CD4-positive, alpha-beta T cell treated with Interleukin-10 for 1 hour (primary cell): ENCODE measurements at places on chromosomes 7 and 10.

DNA sequence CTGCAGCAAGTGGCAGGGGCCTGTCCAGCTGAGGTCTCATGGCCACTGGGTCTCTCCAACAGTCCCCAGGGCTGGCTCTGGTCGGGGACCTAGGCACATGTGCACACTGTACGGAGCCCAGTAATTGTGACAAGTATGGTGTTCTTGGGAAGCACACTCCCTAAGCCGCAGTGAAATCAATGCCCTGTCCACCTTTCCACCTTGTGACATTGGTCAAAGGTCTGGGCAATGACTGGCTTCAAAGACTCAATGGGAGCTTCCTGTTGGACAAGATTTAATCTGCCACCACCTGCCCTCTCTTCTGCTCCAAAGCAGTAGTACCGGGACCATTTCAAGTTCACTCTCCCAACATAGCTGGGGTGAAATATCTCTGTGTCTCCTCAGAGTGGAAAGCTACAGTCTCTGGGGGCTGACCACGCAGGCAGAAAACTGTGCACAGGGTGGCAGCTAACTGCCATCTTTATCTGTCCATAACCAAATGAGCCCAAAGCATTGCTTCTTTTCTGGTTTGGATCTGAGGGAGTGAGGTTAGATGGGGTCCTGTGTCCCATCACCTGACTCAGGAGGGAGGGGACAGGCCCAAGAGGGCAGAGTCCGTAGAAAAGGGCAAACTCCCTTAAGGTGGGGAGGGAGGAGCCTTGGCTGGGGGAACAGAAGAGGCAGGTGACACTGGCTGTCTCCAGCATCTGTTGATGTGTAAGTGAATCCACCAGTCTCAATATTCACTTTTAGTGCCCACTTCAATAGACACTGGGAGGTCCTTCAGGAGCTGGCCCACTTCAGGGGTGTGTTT, 307.7 kb downstream of the TNS3 start:
- no peak for DNase-seq

- DNase-seq, result no peak
Measured at GRCh38 chr10:44647877-44648542, 263.1 kb upstream of the CXCL12 start.

DNA sequence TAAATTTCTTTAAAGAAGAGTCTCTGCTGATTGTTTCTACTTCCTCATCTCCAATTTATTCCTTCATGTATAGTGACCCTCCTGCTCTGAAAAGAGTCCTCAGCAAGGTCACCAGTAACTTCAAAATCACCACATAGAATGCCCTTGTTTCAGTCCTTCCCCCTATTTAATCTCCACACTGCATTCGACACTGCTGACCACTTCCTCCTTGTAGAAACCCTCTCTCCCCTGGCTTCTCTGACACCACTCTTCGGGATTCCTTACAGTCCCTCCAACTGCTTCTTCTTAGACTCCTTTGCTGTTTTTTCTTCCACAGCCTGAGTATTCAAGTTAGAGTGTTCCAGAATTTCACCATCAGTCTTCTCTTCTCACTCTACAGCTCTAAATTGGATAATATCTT, 89.5 kb downstream of the VPS41 start:
- no peak for DNase-seq

DNA sequence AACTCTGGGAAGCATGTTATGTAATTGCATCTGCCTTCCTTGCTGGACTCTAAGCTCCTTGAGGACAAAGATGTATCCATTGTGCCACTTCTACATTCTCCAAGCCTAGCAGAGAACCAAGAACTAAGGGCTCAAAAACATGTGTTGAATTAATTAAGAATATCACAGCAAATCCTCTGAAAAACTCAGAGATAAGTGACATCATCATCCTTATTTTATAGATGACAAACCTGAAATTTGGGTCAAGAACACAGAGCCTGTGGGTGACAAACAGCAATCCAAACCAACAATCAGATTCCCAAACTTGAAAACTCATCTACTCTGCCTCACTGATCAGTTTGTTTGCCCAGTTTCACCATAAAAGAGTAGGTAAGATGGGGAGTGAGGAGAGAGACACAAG, 503.6 kb upstream of the LRRN3 start:
- DNase-seq, result no peak

DNA sequence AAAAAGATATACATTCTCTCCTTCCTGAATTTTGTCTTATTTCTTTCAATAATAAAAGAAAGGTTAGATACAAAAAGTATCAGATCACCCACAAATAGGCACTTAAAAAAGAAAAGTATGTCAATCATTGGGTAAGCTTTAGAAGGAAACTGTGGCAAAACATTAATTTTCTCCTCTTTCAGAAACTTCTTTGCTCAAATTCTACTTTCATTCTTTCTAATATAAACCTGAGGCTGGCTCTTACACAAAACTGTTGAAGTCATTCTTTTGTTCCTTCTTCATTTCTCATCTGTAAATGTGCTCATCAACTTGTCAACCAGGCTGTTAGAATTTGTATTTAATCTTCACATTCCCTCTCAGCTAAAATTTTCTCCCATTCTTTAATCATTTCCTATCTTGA, 124.6 kb downstream of the LRRN3 start:
- DNase-seq, result no peak

DNA sequence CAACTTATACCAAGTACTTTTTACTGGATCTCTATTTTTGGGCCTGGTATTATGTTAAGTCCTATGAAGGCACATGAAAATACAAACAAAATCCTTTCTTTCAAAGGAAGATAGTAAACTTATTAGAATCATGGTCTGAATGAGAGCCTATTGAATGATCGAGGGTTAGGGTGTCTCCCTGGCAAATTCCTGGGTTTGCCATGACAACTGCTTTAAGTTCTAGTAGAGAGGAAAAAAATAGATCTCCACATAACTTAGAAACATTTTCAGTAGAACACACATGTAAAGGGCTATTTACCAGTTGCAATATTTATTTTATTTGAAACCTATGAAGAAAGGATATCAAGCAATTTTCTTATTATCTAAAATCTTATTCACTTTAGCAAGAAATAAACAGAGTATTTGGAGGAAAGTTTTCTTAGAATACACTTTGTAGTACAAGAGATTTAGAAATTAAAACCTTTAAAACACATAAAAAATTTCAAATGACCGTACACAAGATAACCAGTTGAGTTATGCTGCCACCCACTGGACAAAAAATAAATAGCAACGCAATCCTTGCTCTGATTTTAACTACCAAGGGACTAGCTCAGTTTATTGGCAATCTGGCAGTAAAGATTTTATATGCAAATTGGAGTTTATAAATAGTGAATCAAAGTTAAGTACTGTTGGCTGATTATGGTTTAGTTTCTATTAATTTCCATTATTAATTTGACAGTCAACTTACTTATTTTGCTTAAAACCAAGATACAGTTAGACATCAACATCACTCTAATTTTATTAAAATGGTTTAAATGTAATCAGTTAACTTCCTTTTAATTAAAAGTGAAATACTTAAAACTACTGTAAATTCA, 33.9 kb downstream of the CACUL1 start:
- peak; percentile 77 for DNase-seq

- DNase-seq, result no peak
Measured at GRCh38 chr10:132141526-132142395, 45.0 kb upstream of the DPYSL4 start.

GRCh38 chr7:128244861-128245260, 3.8 kb downstream of the LEP start:
- DNase-seq, result no peak
